ENCODE measurements at places on chromosomes 2 and 18. TPM values are rescaled to one million over a fixed set of nuclear protein-coding genes. Genes with fewer than 3 reads are reported as not detected.
A peak's percentile ranks its signal among the peaks of the same experiment; 100 is the strongest.

- no peak overlapping the region for H3K4me3 ChIP-seq
- H3K27ac ChIP-seq, result no peak overlapping the region
- no peaks in the 10 kb centered on the region for H3K27me3 ChIP-seq
- H3K4me1 ChIP-seq, result peaks cover 7% of the 10 kb centered on the region
These were observed 38.9 kb downstream of the FASTKD2 start for GRCh38 chr2:206804326-206804725.

The CACNB4 gene
- 19.7 TPM for total RNA-seq

GRCh38 chr18:23585007-23585871 lies 1.1 kb downstream of the NPC1 start:
- H3K27me3 ChIP-seq, result no peaks in the 10 kb centered on the region
- peaks cover 37% of the 10 kb centered on the region for H3K4me1 ChIP-seq
- no peaks in the 10 kb centered on the region for H3K36me3 ChIP-seq
- peak overlapping the region; percentile 100 for H3K27ac ChIP-seq

GRCh38 chr2:72803626-72804320 lies 22.1 kb downstream of the EXOC6B start:
- no peak for DNase-seq
- no peak overlapping the region for H3K4me3 ChIP-seq
- no peaks in the 10 kb centered on the region for H3K4me1 ChIP-seq
- no peaks in the 10 kb centered on the region for H3K36me3 ChIP-seq
- no peak overlapping the region for H3K27ac ChIP-seq

GRCh38 chr2:226526716-226527115 lies 272.9 kb downstream of the IRS1 start:
- H3K4me3 ChIP-seq, result no peak overlapping the region
- H3K27me3 ChIP-seq, result no peaks in the 10 kb centered on the region
- no peak for DNase-seq
- H3K4me1 ChIP-seq, result peaks cover 3% of the 10 kb centered on the region

The AKAIN1 gene
- total RNA-seq, result not detected
